ENCODE measurements at places on chromosomes 16 and 17.

GRCh38 chr16:68364561-68364998 lies 53.8 kb downstream of the PRMT7 start:
- DNase-seq, result no peak

- DNase-seq, result no peak
Observed at GRCh38 chr16:86676254-86676670, 97.9 kb downstream of the FOXL1 start.

GRCh38 chr17:75668489-75668888 lies 1.4 kb downstream of the SAP30BP start:
- no peak for DNase-seq

GRCh38 chr17:38597375-38597774 lies 8.4 kb downstream of the SRCIN1 start:
- no peak for DNase-seq

DNA sequence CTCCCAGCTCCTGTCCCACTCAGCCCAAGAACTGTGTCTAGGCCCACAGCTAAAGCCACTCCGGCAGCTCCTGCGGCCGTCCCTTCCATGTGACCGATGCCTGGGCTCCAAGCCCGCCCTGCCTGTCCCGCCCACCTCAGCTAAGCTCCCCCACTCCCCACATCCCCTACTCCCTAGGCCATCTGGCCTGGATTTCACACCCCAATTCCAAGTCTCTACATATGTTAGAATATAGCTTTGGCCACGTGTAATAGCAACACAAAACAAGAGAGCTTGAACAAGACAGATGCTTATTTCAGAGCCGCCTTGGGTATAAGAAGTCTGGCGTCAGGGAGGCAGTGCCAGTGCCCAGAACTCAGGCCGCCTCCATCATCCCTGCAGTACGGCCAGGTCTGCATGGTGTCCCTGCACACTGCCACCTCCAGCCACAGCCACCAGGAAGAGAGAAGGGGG lies 30.0 kb upstream of the USP22 start:
- no peak for DNase-seq

DNA sequence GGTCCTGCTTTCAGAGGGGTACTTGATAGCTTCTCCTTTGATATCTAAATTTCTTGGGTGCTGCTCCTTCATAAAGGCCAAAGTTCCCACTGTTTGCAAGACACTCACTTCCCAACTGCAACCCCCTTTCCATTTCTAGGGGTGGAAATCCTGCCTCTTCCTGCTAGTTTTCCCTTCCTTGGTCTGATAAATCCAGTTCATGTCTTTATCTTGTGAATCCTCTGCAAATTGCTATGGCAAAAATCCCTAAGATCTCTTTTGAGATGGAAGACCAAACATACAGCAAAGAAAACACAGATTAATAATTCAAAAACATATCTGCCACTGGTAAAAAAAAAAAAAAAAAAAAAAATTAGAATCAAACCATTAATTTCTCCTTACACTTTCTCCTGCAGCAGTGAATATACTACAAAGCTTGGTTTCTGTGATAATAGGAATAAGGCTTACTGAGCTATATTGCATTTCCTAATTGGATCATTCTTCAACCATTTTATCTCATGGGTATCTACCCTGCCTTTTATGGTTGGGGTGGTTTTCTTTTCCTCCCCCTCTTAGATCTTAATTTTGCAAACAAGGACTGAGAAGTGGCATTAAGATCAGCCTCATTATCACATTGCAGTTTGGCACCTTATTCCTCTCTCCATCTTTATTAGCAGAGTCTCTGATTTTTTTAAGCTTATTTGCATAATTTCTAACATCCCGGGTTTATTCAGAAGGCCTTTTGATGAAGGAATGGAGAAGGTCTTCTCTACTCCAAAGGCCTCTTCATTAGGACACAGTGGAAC lies 439.1 kb downstream of the XYLT1 start:
- no peak for DNase-seq

- DNase-seq, result no peak
Observed at GRCh38 chr16:59385491-59385890, 651.4 kb upstream of the GOT2 start.

- DNase-seq, result no peak
Observed at GRCh38 chr16:73396556-73396955, 348.6 kb upstream of the ZFHX3 start.

DNA sequence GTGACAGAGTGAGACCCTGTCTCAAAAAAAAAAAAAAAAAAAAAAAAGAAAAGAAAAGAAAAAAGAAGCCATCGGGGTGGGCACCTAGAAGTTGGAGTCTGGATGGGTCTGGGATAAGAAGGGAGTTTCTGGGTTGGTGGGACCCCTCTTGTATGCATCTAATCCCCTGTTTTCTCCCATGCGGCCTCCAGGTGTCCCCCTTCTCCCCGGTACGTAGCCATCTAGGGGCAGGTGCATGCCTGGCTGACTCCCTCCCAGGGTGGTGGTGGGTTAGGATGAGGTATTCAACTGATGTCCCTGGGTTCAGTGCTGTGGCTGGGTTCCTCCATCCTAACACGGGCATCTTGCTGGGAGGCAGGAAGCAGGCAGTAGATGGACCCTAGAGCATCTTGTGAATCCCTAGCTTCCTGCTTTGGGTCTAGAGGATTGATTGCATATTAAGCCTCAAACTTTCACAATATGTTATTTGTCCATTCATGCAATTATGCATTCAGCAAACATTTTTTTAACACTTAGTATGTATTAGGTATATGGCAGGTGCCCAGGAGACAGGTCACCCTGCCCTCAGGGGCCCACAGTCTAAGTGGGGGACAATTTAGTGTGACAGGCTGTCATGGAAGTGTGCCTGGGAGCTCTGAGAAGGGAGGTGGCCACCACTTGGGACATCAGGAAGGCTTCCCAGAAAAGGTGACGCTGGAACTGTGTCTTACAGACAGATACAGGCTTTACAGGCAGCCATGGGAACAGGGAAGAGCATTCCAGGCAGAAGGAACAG lies 13.1 kb downstream of the FMNL1 start:
- no peak for DNase-seq

GRCh38 chr17:80195141-80195540 lies 25.0 kb downstream of the SGSH start:
- DNase-seq, result no peak

DNA sequence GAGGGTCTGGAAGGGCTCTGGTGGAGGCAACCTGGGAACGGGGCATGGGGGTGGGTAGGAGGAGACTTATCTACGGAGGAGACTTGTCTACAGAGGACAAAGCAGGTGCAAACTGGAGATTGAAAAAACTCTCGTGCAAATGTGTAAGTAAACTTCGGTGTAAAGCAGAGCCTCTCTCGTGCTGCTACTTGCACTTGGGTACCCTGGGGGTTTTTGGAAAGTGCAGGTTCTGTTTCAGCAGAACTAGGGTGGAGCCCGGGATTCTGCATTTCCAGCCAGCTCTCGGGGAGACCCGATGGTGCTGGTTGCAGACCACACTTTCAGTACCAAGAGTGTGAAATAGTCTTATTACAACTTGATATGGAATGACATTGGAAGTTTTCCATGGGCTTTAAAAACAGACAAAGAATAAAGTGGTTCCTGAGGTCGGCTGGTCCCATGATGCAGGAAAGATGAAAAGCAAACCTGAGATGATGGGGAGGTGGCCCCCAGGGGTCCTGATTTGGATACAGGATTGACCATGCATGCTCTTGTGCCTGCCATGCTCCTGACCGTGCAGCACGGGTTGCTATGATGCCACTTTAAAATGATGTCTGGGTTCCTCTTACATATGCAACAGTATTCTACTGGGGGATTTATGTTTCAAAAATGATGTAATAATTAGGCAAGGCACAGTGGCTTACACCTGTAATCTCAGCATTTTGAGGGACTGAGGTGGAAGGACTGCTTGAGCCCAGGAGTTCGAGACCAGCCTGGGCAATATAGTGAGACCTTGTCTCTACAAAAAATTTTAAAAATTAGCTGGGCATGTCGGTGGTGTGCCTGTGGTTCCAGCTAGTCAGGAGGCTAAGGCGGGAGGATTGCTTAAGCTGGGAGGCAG lies 69.3 kb downstream of the IRF8 start:
- no peak for DNase-seq

DNA sequence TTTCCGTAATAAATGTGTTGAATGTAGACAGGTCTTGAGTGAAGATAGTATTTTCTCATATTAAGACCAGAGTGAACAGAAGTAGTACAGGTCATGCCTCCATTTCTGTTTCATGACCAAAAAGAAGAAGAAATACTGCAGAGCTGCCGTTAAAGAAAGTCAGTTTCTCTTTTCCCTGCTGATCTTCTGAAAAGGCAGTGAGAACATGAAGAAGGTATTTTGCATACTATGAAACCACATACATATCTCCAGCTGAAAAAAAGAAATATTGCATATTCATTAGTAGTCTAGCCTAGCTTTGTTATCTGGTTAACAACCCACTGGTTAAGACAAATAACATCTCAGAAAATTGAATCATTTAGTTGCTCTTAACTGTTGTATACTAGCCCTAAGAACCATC lies 138.4 kb downstream of the PHKB start:
- no peak for DNase-seq

DNA sequence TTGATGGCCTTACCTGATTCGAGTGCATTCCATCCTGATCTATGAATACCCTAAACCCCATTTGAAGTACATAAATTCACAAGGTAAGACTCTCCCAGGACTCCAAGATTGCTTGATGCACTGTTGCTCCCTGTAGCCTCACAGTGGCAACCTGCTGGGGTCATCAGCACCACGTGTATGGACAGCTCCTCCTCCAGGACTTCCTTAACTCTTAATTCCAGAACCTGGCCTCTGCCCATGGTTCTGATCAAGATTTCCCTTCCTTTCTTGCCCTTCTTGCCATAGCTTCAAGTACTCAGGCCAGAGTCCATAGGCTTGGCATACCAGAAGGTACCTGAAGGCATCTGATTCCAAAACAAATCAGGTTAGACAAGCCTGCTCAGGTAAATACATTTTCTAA lies 34.0 kb upstream of the NLK start:
- no peak for DNase-seq

- DNase-seq, result no peak
Observed at GRCh38 chr17:14935845-14936485, 329.2 kb downstream of the PMP22 start.

DNA sequence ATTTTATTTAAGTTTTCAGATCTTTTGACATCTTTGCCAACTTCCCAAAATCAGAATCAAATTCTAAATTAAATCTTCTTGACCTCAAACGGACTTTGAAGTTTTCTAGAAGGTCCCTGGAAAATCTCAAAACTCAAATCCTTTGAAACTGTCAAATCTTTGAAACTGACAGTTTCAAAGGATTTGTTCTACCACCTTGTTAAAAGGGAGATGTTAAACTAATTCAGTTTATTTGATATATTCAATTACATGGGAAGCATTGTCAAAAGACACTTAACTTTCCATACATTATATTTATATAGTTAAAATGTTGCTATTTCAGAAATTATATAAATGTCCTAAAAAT lies 3.4 kb upstream of the DPEP1 start:
- no peak for DNase-seq

- no peak for DNase-seq
Observed at GRCh38 chr16:56257666-56258342, 66.5 kb downstream of the GNAO1 start.

- DNase-seq, result no peak
Observed at GRCh38 chr16:21314339-21314738, 36.2 kb upstream of the CRYM start.

- DNase-seq, result no peak
Observed at GRCh38 chr16:75379911-75380847, 53.1 kb downstream of the CFDP1 start.

DNA sequence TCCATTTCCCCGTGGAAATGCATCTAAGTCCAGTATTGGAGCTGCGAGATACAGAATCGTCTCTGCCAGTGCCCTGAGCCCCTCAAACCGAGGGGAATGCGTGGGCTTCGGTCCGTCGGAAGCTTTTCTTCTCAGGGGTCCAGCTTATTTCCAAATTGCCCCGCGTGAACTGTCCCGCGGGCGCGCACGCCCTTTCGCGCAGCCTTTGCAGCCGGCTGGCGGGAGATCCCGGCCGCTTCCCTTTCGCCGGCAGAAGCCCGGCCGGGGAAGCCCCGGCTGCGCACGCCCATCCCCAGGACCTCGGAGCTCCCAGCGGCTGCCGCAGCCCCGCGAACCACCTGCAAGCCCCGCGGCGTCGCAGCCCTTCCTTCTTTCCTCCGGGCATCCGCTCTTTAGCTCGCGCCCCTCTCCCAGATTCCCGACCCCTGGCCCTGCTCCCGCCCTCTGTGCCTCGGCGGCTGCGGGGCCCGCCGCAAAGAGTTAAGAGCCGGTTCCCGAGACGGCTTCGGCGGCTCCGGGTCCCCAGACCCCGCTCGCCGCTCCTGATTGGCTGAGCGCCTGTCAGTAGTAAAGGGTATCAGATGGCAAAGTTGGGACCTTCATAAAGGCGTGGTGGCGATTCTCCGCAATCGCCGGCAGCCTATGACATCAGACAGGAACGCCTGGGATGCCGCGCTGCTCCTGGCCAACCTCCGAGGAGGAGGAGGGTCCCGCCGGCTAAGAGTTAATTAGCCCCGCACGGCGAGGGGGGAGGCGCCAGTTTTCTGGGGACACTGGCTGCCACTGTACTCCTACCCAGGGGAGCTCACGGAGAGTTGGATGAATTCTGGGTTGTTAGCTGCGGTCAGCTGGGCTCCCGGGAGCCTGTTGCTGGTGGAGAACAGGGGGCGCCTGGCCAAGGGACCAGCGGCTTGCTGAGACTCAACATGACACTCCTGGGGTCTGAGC lies at the start of gene MYOCD:
TSS of gene MYOCD (plus strand) at position 628 of the 948 bp plus-strand sequence. CDS start at position 927, 299 bp downstream.
- DNase-seq, result no peak

DNA sequence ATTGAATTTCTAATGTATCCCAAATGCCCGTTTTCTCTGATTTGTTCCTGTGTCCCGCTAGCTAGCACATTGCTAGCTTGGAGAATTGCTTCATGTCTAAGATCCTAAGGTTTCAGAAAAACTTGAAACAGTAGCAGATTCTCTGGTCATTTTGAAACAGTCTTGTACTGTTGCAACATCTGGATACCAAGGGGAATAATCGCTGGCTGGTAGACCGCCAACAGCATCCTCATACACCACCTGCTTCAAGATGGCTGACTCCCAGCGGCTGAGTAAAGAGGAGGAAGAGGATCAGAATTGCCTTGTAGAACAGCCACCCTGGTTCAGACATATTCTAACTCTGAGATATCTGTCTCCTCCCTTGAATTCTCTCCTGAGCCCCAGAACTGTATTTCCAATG lies 226.7 kb upstream of the ELAC2 start:
- DNase-seq, result no peak

DNA sequence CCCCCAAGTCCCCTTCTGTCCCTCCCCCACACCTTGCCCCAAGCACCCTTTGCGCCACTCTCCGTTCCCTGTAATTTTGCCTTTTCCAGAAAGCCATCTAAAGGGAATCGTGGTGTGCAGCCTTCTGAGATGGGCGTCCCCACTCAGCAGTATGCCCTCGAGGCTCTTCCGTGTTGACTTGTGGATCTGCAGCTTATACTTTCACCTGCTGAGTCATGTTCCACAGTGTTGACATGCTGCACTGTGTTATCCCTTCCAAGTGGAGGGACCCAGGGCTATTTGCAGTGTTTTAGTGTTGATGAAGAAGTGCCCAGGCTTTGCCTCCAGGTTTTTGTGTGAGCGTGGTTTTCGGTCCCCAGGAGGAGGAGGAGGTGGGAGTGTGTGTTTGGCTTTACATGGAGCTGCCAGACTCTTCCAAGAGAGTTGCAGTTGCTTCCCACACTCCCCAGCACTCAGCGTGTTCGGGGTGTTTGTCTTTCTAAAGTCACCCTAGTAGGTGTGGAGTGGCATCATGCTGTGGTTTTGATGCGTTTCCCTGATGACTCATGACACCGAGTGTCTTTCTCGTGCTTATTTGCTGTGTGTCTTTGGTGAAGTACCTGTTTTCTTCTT lies 32.1 kb upstream of the JPT2 start:
- DNase-seq, result no peak
